ENCODE measurements at places on chromosomes 12 and 14. TPM values are rescaled to one million over a fixed set of nuclear protein-coding genes. Genes with fewer than 3 reads are reported as not detected.
A peak's percentile ranks its signal among the peaks of the same experiment; 100 is the strongest.

DNA sequence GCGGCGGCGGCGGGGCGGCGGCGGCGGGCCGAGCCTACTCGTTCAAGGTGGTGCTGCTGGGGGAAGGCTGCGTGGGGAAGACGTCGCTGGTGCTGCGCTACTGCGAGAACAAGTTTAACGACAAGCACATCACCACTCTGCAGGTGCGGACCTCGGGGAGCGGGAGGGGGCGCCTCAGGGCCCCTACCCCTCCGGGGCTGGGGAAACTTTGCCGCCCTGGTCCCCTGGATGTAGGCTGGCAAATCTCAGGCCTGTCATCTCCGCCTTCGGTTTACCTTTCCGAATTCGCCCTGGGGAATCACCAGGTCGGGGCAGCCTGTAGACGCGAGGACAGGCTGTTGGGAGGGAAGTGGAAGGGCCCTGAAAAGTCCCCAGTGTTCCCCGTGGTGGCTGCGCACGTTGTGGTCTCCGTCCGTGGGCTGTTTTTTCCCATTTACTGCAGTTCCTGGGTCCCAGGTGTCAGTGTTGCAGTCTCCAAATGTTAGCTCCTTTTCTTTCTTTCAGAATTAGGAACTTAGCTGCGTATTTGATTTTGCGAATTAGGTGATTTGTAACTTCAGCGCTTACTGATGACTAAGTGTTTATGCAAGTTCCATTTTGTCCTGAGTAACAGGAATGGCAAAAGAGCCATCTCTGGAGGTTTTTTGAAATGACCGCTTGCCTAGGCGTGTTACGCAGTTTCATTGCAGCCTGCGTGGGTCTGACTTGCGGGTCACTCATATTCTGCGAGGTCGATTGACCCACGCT lies 656 bp downstream of the RAB21 start:
- peak overlapping the region; percentile 87 for H3K4me3 ChIP-seq
- peak overlapping the region; percentile 93 for H3K27ac ChIP-seq

DNA sequence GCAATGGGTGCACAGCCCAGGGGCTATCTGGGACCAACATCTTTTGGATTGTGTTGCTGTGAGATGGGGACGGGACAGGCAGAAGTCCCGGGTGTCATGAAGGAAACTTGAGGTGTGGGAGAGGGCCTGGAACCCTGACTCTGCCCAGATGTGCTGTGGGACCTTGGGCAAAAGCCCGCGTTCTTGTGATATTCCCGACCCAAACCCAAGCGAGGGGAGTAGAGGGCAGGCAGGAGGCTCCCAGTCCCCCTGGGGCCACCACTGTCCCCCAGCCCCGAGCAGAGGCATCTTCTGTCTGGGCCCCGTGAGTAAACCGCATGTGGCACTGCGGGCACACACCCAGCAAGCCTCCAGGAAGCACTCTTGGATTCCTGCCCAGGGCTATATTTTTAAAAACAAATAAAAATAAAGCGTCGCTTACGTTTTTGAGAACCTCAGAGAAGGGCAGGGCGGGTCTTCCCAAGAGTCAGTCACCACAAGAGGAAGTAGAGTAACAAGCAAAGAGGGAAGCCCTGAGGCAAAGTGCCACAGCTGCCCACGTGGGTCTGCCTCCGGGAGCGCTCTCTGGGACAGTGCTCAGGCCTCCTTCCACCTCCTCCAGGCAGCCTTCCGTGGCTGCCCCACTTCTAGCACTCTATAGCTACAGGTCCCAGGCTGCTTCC lies 39.5 kb downstream of the BEGAIN start:
- no peaks in the 10 kb centered on the region for H3K27me3 ChIP-seq
- H3K4me3 ChIP-seq: no peak overlapping the region

GRCh38 chr14:70018230-70018629 lies 139.0 kb downstream of the SMOC1 start:
- no peaks in the 10 kb centered on the region for H3K36me3 ChIP-seq
- H3K27me3 ChIP-seq: no peaks in the 10 kb centered on the region
- no peak for DNase-seq

DNA sequence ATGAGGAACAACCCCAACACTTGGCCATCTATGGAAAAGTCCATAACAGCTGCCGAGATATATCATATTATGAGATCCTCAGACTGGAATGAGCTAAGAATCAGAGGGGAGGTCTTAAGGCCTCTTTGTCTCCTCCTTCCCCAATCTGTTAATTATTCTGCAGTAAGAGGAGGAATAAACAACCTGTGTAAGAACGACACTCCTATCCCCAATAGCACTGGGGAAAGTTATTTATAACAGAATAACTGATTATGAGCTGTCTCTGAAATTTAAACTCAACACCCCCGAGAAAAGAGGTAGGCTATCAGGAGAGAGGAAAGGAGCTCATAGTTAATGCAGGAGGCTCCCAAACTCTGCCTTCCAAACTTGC lies 68.0 kb downstream of the NIN start:
- no peak overlapping the region for H3K4me3 ChIP-seq
- H3K27me3 ChIP-seq: no peaks in the 10 kb centered on the region
- no peak overlapping the region for H3K27ac ChIP-seq

Gene SCYL2
- total RNA-seq: 52.4 TPM
